ENCODE measurements at places on chromosomes 3 and 15. TPM values are rescaled to one million over a fixed set of nuclear protein-coding genes. Genes with fewer than 3 reads are reported as not detected.

MGLL gene
- 0.43 TPM for total RNA-seq

GPR156 gene
- total RNA-seq, result 0.41 TPM

LSAMP gene
- total RNA-seq, result 20.7 TPM

GOLGA8H gene
- 0.34 TPM for total RNA-seq

GOLGA8S gene
- 0.81 TPM for total RNA-seq

ASB14 gene
- total RNA-seq, result not detected
